Nephron progenitor cell (in vitro differentiated cells): ENCODE measurements at places on chromosomes 7 and 10.
A peak's percentile ranks its signal among the peaks of the same experiment; 100 is the strongest.

DNA sequence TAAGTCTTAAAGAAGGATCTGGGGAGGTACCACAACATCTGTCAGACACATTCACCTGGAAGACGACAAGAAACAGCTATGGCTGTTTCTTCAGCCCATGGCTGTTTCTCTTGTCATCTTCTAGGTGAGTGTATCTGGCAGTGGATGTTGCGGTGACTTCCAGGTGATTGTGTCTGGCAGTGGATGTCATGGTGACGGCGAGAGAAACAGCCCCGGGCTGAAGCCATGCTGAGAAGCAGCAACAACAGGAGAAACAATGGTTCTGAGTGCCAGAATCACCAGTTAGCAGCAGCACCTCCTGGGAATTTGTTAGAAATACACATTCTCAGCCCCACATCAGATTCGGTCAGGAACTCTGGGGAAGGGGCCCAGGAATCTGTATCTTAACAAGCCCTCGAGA is 68.6 kb upstream of the SYPL1 start:
- no peak for DNase-seq

DNA sequence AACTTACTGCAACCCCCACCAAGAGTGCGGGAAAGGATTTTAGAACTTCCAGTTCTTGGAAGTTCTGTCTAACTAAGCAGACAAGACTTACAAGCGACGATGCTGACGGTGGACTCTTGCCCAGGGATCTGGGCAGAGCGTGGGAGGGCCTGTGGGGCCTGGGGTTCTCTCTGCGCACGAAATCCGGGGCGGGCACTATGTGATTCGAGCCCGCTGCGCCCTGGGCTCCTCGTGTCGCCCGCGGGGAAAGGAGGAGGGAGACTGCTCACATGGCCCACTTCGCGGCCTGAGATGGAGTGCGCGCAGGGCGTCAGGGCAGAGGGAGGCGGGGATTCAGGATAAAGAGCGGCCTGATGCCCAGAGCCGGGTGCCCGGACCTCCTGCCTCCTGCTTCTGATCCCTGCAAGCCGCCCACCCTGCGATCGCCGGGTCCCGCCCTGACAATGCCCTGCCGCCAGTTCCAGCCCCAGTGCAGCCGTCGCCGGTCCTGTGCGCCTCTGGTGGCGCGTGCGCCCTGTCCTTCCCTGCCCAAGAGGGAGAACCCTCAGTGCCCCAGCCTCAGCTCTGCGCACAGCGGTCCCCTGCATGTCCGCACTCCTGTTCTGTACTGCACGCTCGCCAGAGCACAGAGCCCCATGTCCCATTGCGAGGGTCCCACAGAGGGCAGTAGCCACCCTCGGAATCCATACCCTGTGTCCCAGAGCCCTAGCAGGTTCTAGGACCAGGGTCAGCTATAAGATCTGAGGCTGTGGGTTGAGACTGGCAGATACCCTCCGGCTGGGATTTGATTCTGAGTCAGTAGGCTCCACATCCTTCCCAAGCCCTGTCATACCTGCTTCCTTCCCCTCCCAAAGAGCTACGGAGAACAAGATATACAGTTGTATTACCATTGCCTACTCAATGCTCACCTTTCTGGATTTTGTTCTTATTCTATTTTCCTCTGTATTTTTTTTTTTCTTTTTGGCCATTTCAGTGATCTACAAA is 99.4 kb upstream of the TMEM106B start:
- peak; percentile 8 for DNase-seq

DNA sequence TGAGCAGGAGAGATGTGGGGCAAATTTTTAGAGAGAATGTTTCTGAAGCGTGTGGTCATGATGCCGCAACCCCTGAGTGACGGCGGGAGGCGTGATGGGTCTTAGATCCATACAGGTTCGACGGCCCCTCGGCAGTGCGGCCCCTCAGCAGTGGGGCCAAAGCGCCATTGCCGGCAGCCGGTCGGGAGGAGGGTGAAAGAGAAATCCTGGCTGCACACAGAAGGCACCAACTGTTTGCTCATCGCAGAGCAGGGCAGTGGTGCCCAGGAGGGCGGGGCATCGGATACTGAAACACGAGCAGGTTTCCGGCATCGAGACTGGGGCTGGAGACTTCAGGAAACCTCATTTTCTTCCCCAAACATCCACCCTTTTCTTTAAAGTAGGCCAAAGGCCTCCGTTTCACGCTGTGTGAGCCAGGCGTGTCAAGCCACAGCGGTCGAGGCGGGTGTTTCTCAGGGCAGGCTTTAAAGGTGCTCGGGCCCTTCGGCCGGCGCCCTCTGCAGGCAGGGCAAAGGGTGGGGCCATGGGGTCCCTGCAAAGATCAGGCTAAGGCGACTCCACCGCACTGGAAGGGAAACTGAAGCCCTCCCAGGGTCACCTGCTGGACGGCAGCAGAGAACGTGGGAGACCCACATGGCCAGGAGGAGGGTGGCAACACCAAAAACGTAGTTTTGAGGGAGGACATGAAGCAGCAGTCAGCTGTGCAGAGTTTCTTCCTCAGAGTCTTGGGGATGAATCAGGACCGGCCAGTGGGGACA is 42.0 kb upstream of the PPP2R2D start:
- DNase-seq: no peak

GRCh38 chr10:28545967-28546644 is 13.2 kb downstream of the WAC start:
- no peak for DNase-seq

- DNase-seq: peak; percentile 34
Observed at GRCh38 chr7:1939434-1940401, 269.6 kb downstream of the ELFN1 start.

- DNase-seq: no peak
Observed at GRCh38 chr10:98029149-98030092, 1.0 kb downstream of the CRTAC1 start.

GRCh38 chr7:2214636-2215035 is 18.1 kb downstream of the MAD1L1 start:
- DNase-seq: no peak
